Stimulated activated CD4-positive, alpha-beta T cell treated with anti-CD3 and anti-CD28 coated beads, Interleukin-2, amount 100 ng/mL, for 4 hours (primary cell): ENCODE measurements at places on chromosomes 5 and 9.

GRCh38 chr5:58491216-58491892, at the start of gene GAPT:
TSS of gene GAPT (plus strand) at chr5:58491435. CDS start at chr5:58494537, 3,102 bp downstream.
- DNase-seq = no peak

GRCh38 chr9:7234144-7234543, 476.4 kb downstream of the KDM4C start:
- DNase-seq = no peak

GRCh38 chr5:27814983-27815382, 776.6 kb upstream of the CDH9 start:
- no peak for DNase-seq

- no peak for DNase-seq
These were observed 56.7 kb upstream of the EQTN start for GRCh38 chr9:27353474-27354229.

- no peak for DNase-seq
These were observed 34.9 kb downstream of the NSA2 start for GRCh38 chr5:74801941-74802340.
